ENCODE measurements at places on chromosomes 2 and 18.

DNA sequence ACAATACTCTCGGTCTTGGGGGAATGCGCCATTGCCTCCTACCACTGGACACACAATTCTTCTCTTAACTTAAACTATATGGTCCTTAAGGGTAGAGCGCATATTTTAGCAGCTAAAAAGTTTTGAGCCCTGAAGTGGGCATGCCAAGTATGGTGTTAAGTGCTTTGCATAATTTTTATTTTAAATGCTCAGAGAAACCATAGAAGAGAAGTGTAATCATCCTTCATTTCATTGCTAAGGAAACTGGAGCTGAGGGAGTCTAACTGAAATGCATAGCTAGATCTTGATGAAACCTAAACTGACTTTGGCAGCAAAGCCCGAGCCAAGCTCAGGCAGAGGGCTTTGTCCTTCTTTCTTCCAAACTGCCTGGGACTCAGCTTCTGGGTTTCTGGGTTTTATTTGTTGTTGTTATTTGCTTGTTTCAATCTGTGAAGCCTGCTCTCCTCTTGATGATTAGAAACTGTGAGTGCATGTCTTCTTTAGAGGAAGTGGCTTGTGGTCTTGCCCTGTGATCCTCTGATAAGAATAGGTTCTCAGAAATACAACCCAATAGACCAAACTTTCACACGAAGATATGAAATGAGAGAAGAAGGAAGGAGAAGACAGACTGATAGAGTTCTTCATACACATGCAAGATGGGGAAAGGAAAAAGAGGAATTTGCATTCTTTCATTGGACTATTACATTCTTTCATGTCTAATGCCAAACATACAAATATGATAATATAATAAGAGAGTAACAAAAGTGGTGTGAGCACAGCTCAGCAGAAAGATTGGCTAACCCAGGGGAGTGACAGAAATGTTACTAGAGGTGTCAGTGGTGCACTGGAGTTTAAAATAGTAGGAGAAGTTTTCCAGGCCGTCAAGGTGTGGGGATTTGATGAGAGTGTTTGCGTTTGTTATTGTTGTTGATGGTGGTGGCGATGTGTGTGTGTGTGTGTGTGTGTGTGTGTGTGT, 7.5 kb upstream of the RNF144A start:
- no peak for DNase-seq

GRCh38 chr2:225531559-225531958, 132.0 kb downstream of the NYAP2 start:
- DNase-seq = no peak

GRCh38 chr2:29281086-29281915, 166.1 kb downstream of the CLIP4 start:
- no peak for DNase-seq

GRCh38 chr2:2027271-2027670, 283.0 kb upstream of the PXDN start:
- no peak for DNase-seq

DNA sequence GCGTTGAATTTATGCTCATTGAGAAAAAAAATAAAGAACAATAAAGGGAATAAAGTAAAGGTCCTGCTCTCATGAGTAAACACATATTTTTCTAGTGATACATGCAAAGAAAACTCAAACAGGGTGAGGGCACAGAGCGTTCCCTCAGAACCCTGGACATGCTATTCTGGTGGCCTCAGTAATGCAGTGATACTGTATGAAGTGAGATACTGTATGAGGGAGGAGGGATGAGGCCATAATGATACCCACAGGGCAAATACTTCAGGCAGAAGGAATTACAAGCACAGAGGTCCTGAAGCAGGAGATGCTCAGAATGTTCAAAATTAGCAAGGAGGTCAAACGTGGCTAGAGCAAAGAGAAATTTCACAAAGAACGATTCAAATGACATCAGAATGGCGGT, 28.4 kb upstream of the RNU4ATAC start:
- DNase-seq = no peak

DNA sequence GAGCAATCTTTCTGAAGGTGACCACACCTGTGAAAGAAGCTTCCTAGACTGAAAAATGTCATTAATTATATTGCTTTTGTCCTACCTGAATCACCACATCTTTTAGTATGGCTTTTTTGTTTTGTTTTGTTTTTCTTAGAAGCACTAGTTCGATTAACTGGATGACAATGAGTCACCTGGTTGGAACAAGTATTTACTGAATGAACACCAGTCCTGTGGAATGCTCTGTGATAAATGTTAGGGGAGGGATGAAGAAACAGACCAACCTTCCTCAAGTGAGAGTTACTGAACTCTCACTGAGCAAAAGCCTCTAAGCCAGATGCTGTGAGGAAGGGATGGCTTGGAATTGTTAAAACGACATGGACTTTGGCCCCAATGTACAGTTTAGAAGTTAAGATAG, 26.8 kb upstream of the DCC start:
- no peak for DNase-seq

- DNase-seq = no peak
These were observed 169.7 kb downstream of the TMEM163 start for GRCh38 chr2:134549104-134549503.

GRCh38 chr2:16165518-16166326, 225.4 kb downstream of the MYCN start:
- DNase-seq = no peak

DNA sequence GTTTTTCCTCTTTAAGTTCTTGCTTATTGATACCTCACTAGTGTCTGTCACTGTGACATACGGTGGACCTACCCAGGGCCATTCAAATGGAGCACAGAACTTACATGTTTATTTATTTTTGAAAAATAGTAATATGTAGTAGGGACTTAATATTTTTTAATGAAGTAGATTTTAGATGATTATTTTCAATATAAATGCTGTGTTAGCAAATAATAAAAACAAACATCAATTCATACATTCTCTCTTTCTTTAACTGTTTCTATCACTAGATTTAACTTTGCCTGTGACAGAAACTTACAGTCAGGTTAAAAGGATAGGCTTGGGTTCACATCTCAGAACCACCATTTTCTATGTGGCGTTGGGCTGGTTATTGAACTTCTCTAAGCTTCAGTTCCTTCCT, 184.4 kb upstream of the RASGRP3 start:
- no peak for DNase-seq

DNA sequence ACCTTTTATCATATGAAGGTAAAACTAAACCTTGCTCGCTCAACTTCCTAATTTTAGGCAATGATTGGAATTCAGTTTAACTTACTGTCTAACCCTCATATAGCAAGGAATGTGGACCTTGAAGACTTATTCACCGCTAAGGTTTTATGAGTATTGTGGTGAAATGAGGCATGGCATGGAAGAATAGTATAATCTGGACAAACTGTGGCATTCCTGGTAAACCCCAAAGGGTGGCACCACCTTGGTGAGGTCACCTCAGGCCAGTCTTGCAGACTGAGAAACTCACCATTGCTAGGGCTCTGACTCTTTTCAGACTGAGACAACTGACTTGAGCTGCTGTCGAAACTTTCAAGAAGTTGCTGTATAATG, 51.1 kb upstream of the EHBP1 start:
- no peak for DNase-seq

GRCh38 chr2:200788121-200788718, 23.5 kb upstream of the BZW1 start:
- no peak for DNase-seq

- DNase-seq = no peak
These were observed 2.1 kb downstream of the ATAD2B start for GRCh38 chr2:23924589-23925359.

GRCh38 chr18:55998071-55998522, 410.1 kb upstream of the TCF4 start:
- DNase-seq = no peak

DNA sequence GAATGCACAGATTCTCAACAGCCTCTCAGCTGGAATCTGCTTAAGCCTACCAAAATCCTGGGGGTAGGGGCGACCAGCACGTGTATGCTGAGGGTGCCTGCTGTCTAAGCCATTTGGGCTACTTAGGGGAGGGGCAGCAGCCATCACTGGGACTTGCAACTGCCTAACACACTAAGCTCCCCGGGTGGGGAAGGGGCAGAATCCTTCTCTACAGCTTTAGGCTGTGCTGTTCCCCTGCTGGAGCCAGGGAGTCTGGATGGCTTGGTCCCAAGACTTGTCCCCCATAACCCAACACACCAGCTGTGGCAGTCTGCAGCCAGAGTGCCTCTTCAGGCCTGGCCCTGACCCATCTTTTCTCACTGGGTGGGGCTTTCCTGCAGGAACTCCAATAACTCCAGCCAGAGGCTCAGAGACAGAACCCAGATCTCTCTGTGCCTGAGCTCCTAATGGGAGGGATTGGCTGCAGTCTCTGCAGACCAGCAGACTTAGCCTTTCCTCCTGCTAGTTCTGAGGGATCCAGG, 305.4 kb upstream of the RND3 start:
- no peak for DNase-seq

GRCh38 chr2:68200157-68200787, 42.6 kb downstream of the PNO1 start:
- DNase-seq = no peak

- no peak for DNase-seq
These were observed 2.3 kb upstream of the TFCP2L1 start for GRCh38 chr2:121287146-121287798.

DNA sequence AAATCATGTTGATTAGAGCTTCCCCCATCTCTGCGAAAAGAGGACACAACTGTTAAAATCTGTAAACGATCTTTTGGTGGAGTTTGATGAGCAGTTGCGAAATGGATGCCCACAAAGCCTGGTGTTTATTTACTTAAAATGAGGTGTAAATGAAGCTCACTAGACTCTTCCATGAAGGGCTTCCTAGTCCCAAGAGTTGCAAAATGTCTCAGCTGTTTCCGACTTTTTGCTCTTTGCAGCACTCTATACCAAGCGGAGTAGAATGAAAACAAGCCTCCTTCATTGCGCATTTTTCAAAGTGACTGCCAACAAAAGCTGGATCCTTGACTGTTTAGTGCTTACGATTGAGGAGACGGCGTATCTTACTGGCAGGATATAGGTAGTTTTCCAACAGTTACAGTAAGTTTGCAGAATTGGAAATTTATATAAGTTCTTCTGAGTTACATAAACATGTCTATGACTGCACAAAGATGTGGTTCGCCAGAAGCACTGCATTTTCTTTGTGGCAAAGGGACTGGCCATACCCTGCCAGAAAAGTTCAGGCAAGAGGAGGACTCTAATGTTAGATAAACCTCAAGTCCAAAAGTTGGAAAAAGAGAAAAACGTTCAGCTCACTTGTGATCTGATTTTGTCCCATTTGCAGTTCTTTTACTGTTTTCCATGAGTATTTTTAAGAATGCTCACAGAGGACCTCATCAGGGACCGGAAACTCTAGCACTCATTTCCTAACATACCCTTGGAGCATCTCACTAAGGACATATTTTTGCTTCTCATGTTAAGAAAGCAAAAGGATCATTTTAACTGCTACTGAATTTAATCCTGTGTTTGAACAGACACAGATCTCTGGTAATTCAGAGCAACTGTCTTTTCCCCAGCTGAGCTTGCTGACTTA, 42.7 kb downstream of the COLEC12 start:
- no peak for DNase-seq

- no peak for DNase-seq
These were observed 16.3 kb downstream of the SLC8A1 start for GRCh38 chr2:40435426-40436092.

Data from stimulated activated CD4-positive, alpha-beta T cell treated with anti-CD3 and anti-CD28 coated beads, Interleukin-2, amount 100 ng/mL, for 48 hours (primary cell).